ENCODE measurements at places on chromosomes 5 and 9. TPM values are rescaled to one million over a fixed set of nuclear protein-coding genes. Genes with fewer than 3 reads are reported as not detected.

GRCh38 chr9:115398996-115399395, 281.0 kb upstream of the TNC start:
- ATAC-seq: no peak

DNA sequence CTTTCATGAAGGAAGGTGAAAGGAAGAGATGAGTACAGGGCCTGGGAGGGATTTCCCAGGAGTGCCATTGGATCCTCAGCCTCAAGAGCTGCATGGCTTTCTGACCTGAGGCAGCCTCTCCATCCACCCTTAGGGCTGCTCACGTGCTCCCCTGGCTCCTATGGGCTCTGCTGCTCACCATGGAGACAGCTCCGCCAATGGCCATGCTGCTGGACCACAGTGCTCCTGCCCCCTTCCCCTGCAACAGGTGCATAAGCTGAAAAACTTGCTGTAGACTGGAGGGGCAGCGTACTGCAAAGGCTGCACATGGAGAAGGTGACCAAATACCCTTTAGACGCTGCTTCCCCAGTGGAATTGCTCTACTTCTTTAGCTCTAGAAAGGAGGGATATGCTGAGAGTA, 112.7 kb upstream of the PANK3 start:
- ATAC-seq: no peak

DNA sequence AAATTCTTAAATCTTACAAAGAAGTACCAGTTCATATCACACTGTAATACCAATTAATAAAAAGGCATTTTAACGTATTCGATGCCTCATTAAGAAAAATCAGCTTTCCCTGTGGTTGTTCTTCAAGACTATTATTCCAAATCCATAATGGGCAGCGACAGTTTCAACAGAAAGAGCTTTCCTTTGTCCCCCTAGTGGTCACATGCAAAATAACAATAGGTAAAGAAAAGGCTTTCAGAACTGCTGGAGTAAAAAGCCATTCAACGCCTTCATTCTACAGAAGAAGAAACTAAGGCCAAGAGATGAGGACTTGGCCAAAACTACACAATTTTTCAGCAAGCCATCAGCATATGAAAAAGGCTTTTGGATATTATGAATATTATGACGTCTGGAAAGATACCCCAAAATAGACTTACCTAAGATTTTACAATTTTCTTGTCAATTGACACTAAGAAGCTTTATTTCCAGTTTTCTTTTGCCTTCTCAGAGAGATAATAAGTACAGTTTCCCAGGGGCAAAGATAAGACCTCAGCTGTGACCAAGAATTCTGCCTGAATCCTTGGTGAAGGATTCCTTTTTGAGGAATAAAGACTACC, 6.7 kb upstream of the CDH6 start:
- ATAC-seq: no peak

DNA sequence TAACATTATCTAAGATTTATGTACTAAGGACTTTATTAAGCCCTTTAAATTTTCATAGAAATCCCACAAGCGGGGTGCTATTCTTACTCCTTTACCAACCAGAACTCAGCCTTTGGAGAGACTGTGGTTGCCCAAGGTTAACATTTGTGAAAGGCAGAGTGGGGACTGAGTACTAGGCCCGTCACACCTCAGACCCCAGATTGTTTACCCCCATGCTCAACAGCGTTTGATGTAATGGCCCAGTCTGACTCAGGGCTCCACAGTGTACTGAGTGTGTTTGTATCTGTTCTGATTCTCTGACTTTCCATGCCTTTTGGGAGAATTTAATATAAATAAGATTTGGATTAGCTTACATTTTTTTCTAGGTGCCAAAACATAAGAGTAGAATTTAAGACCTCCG, 110.0 kb downstream of the GAS1 start:
- no peak for ATAC-seq

SLCO6A1 gene
- total RNA-seq: not detected

- no peak for ATAC-seq
Observed at GRCh38 chr9:128372188-128372641, 1.0 kb downstream of the URM1 start.
